Heart right ventricle (tissue), 16 donors: ENCODE measurements at places on chromosomes 3 and 15.

DNA sequence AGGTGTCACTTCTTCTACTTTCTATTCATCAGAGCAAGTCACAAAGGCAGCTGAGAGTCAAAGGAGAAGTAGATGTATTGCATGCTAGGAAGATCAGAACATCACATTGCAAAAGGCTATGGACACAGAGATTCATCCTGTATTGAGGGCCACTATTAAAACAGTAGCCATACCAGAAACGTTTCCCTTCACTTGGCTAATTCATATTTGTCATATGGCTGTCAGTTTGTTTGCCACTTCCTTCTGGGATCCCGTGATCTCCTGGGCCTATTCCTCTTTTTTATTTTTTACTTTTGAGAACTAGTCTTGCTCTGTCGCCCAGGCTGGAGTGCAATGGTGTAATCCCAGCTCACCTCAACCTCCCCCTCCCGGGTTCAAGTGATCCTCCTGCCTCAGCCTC lies 184.0 kb upstream of the SATB1 start:
- no peak for DNase-seq

GRCh38 chr3:94036909-94037507 lies 8.6 kb upstream of the STX19 start:
- no peak for DNase-seq

- DNase-seq = no peak
These were observed 4.4 kb downstream of the DALRD3 start for GRCh38 chr3:49013738-49014660.

- DNase-seq = no peak
These were observed 15.6 kb downstream of the IL20RB start for GRCh38 chr3:136973352-136973751.
